ENCODE measurements at places on chromosomes 1 and 21. TPM values are rescaled to one million over a fixed set of nuclear protein-coding genes. Genes with fewer than 3 reads are reported as not detected.

Gene HES4
- 24.1 TPM for polyA plus RNA-seq

DNA sequence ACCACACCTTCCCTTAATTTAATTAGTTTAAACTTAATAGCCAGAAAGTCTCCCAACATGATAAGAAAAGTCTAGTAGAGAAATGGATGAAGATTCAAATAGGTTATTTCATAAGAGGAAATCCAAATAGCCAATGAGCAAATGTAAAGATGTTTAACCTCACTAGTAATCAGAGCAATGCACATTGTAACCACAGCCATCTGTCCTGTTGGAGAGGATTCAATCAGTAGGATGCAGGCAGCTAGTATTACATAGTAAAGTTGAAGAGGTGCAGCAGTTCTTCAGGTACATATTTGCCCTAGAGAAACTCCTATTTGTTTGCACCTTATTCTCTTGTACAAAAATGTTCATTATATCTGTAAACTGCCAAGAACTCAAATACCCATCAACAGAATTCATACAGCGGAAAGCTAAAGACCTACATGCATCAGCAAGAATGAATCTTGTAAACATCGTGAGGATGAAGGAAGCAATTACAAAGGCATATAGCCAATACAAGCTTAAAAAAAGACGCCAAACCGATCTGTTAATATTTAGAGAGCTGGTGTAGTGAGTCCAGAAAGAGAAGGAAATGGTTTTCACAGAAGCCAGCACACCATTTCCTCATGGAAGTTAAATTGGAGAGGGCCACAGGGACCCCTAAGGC is 27.9 kb downstream of the DIP2A start:
- DNase-seq: no peak

DNA sequence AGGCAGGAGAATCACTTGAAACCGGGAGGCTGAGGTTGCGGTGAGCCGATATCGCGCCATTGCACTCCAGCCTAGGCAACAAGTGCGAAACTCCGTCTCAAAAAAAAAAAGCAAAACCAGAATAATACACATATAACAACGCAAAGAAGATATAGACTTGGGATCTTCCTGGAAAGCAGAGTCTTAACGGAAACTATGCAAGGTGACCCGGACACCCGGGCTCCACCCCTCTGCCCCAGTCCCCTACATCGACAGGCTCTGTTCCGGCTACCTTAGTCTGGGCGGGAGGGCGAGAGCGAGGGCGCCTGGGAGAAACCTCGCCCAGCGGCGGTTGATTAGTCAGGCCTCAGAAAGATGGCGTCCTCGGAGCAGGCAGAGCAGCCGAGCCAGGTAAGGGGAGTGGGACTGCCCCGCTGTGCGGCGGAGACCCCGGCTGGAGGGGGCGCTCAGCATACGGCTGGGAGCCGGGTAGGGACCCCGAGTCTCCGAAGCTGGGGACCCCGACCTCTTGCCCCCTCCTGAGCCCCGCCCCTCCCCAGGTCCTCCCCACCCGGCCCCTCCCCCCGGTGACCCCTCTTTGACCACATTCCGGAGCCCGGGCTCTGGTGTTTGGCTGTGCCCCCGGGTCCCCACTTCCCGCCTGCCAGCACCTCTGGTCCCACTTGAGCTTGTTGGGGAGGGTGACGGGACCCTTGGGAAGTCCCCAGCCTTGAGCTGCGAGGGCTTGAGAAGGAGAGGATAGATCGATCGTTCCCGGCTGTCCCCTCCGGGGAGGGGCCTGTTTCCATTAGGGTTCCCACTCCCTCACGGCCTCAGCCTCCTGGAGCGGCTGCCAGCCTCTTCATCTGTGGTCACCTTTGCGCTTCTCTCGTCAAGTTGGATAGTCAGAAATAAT is at the start of gene PEX14:
Gene PEX14 (plus strand): TSS at position 338 of the 895 bp plus-strand sequence. CDS start 17 bp downstream, at position 355.
- peak; percentile 86 for DNase-seq

- DNase-seq: no peak
Observed at GRCh38 chr1:32770221-32770731, 46.9 kb downstream of the YARS1 start.

Gene GORAB
- polyA plus RNA-seq: 15.8 TPM

All from hindlimb muscle (tissue), 1 donor.